ENCODE measurements at places on chromosomes 11 and 22. TPM values are rescaled to one million over a fixed set of nuclear protein-coding genes. Genes with fewer than 3 reads are reported as not detected.

The CACNA1I gene
- 0.02 TPM for total RNA-seq

The TCN1 gene
- total RNA-seq: not detected

- no peak for DNase-seq
Observed at GRCh38 chr22:34490886-34491285, 570.6 kb upstream of the LARGE1 start.

DNA sequence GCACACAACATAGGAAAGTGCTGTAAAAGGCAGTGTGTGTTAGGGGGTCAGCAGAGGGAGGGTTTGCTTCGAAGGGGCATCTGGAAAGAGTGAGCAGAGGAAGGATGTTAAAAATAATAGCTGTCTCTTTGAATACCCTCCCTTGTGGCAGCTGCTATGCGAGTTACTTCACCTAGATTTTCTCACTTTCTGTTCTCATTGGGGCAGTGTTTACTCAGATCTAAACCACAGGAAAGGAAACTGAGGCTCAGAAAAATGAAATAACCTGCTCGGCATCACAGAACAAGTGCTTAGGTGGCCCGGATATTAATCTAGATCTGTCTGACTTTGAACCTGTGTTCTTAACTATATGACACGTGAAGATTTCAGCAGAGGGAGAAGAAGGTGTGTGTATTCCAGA lies 125.3 kb downstream of the C11orf91 start:
- DNase-seq: no peak

DNA sequence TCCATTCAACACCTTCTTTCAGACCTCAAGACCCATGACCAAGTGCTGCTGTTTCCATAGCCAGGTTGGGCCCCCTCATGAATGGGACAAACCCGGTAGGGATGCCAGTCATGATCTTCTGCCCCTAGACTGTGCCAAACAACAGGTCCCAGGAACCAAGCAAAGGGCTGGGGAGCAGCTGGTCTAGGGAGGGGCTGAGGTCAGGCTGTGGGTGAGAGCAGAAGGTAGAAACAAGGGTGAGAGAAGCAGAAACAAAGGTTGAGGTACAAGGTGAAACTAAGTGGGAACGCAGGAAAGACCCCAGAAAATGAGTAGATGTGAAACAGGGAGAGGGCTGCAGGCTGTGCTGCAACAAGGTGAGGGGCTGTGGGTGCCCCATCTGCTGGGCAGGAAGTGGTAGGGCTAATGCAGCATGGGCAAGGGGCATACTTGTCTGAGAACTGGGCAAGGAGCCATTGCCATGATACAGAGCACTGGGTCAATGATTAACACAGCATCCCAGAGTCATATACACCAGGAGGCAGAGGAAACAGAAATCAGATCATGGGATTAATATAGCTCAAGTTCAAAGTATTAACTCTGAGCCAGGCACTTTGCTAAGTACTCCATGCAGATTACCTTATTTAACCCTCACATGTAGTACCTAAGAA lies 45.9 kb downstream of the SLC1A2 start:
- DNase-seq: no peak

DNA sequence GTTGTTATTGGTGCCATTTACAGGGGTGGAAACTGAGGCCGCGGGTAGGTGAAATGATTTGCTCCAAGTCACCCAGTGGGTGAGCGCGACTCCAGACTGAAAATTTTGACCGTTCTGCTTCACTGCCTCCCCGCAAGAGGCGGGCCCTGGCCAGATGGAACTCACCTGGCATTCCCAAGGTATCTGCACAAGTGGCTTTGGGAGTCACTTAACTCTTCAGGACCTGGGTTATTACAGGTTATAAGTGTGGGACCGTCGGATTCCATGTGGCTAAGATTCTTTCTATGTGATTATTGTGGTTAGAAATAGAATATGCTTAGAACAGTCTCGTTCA lies 598 bp downstream of the CABIN1 start:
- no peak for DNase-seq

GRCh38 chr22:32880061-32880460 lies 78.6 kb downstream of the TIMP3 start:
- DNase-seq: peak; percentile 44

DNA sequence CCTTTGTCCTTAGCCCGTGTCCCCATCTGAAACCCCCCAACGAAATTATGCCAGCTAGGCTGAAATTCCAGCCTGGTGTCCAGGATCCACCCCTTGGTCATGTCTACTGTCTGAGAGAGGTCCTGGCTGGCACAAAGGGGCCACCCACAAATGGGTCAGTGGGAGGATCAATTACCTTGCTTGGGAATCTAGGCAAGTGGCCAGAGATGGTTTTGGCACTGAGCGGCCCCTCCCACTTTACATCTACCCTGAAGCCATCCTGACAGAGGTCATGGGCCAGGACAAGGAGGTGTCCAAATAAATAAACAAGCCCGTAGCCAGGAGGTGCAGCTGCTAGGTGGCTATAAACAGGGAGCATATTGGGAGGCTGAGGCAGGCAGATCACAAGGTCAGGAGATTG lies 311.5 kb downstream of the MN1 start:
- no peak for DNase-seq

- DNase-seq: no peak
Observed at GRCh38 chr22:37146051-37146385, 3.7 kb downstream of the IL2RB start.

- no peak for DNase-seq
Observed at GRCh38 chr11:1327064-1327460, 17.6 kb upstream of the TOLLIP start.

- no peak for DNase-seq
Observed at GRCh38 chr11:118514103-118514502, 13.2 kb upstream of the TTC36 start.

GRCh38 chr11:113184498-113184897 lies 129.9 kb upstream of the TTC12 start:
- peak; percentile 78 for DNase-seq
